ENCODE measurements at places on chromosomes 3 and 15.

GRCh38 chr3:126693921-126694320, 10.1 kb upstream of the CHCHD6 start:
- DNase-seq = no peak

- no peak for DNase-seq
Observed at GRCh38 chr3:123317716-123318115, 116.0 kb downstream of the SEC22A start.

DNA sequence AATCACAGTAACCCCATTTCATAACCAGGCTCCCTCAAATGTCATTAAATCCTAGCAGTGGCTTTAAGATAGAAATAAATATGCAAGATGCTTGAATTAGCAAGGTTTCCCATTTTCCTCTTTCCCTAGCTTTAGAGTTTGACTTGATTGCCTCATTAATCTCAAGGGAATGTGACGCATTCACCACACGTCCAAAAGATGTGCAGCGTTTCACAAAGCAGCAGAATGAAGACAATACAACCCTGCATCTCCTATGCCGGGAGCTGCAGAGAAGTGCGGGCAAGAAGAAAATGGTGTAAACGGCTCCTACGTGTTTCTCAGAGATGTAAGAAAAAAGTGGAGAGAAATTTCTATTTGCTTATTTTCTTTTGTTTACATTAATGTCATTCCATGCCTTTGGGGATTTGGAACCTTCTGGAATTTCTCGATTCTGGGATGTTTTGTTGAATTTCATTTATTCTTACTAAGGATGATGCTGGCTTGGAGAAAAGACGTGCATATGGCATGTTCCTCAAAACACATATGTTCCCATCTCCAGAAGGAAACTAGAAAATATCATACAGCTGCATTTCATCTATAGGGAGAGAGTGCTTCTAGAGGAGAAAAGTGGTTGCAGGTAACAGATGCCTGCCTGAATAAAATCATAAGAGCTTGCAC, 27.8 kb upstream of the FRMD4B start:
- DNase-seq = no peak

- no peak for DNase-seq
Observed at GRCh38 chr15:72217216-72217615, 13.8 kb downstream of the PKM start.

All from body of pancreas (tissue), 4 donors.